ENCODE measurements at places on chromosomes 13 and 19. TPM values are rescaled to one million over a fixed set of nuclear protein-coding genes. Genes with fewer than 3 reads are reported as not detected.

Gene PRR19
- not detected for total RNA-seq

Gene DACT3
- total RNA-seq, result 13.8 TPM

Gene SHISA2
- total RNA-seq, result not detected

DNA sequence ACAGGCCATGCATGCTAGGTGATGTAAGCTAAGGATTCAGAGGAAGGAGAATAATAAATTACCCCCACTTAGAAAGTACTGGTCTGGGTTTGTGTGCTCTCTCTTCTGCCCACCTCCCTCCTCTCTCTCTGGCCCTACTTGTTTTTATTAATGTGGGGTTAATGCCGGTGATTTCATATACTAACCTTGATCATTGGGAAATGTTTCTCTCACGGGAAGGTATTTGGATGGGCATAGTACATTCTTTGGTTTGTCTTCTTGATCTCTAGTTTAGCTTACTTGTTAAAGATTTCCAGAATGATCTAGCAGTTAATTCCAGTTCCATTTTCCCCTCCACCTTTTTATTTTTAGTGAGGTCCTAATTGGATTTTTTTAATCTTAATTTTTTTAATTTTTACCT is 24.6 kb downstream of the ARHGAP35 start:
- no peak overlapping the region for H3K27ac ChIP-seq
- H3K4me3 ChIP-seq, result no peak overlapping the region
- DNase-seq, result no peak
- H3K27me3 ChIP-seq, result no peaks in the 10 kb centered on the region
- no peaks in the 10 kb centered on the region for H3K36me3 ChIP-seq

- H3K36me3 ChIP-seq, result no peaks in the 10 kb centered on the region
- no peak overlapping the region for H3K4me3 ChIP-seq
- H3K27me3 ChIP-seq, result no peaks in the 10 kb centered on the region
- DNase-seq, result no peak
- no peak overlapping the region for H3K27ac ChIP-seq
- no peaks in the 10 kb centered on the region for H3K4me1 ChIP-seq
Observed at GRCh38 chr13:79642596-79642995, 161.6 kb downstream of the NDFIP2 start.

- no peaks in the 10 kb centered on the region for H3K27me3 ChIP-seq
- H3K4me1 ChIP-seq, result no peaks in the 10 kb centered on the region
- no peaks in the 10 kb centered on the region for H3K36me3 ChIP-seq
- no peak overlapping the region for H3K27ac ChIP-seq
- no peak overlapping the region for H3K4me3 ChIP-seq
Observed at GRCh38 chr13:109408591-109409382, 377.6 kb downstream of the IRS2 start.

- no peak for DNase-seq
- H3K27ac ChIP-seq, result no peak overlapping the region
- no peaks in the 10 kb centered on the region for H3K27me3 ChIP-seq
- H3K4me3 ChIP-seq, result no peak overlapping the region
- H3K4me1 ChIP-seq, result no peaks in the 10 kb centered on the region
- no peaks in the 10 kb centered on the region for H3K36me3 ChIP-seq
Observed at GRCh38 chr13:109790942-109791605, 4.7 kb upstream of the IRS2 start.

GRCh38 chr13:39044536-39044935 is 6.3 kb downstream of the NHLRC3 start:
- no peaks in the 10 kb centered on the region for H3K36me3 ChIP-seq
- no peak overlapping the region for H3K27ac ChIP-seq
- H3K27me3 ChIP-seq, result no peaks in the 10 kb centered on the region
- DNase-seq, result no peak

GRCh38 chr19:19443902-19444680 is 38.6 kb downstream of the GATAD2A start:
- no peaks in the 10 kb centered on the region for H3K27me3 ChIP-seq
- peaks cover 41% of the 10 kb centered on the region for H3K4me1 ChIP-seq
- H3K27ac ChIP-seq, result no peak overlapping the region
- no peak for DNase-seq
- H3K4me3 ChIP-seq, result no peak overlapping the region

DNA sequence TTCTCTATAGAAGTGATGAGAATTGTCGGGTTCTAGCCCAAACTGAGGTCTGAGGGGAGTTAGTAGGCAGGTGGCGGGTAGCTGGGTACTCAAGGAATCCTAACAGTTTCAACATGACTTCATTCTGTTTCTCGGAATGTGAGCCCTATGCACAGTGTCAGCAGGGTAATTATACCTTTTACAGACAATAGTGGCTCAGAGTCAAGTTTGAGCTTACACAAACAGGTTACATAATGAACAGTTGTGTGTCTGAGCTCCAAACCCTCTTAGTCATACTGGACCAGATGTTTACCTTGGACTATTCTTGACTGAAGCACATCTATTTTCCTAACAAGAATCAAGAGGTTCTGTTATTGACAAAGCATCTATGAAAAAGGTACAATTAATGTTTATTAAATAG is 1066.7 kb upstream of the PCDH20 start:
- DNase-seq, result no peak
- no peak overlapping the region for H3K27ac ChIP-seq
- H3K27me3 ChIP-seq, result no peaks in the 10 kb centered on the region

Data from vagina (tissue), 2 donors.